NCI-H146 (cell line): ENCODE measurements at places on chromosomes 1 and 21.

DNA sequence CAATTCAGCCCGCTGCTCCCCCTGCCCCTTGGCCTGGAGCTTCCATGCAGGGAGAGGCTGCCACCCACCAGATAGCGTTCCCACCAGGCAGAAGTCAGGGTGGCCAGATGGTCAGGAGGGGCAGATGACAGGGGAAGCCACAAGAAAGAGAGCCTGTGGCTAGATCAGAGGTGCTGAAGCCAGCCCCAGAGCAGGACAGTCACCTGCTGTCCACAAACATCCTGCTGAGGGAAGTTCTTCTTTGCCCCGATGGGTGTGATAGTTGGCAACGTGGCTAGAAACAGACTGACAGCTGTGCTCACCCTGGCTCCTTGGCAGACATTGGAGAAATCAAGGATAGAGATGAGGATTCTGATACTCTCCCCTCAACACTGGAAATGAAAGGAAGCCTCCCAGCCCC, 27.2 kb upstream of the SRP9 start:
- DNase-seq, result no peak

- DNase-seq, result no peak
Observed at GRCh38 chr1:6614929-6615785, 1.6 kb downstream of the PHF13 start.

DNA sequence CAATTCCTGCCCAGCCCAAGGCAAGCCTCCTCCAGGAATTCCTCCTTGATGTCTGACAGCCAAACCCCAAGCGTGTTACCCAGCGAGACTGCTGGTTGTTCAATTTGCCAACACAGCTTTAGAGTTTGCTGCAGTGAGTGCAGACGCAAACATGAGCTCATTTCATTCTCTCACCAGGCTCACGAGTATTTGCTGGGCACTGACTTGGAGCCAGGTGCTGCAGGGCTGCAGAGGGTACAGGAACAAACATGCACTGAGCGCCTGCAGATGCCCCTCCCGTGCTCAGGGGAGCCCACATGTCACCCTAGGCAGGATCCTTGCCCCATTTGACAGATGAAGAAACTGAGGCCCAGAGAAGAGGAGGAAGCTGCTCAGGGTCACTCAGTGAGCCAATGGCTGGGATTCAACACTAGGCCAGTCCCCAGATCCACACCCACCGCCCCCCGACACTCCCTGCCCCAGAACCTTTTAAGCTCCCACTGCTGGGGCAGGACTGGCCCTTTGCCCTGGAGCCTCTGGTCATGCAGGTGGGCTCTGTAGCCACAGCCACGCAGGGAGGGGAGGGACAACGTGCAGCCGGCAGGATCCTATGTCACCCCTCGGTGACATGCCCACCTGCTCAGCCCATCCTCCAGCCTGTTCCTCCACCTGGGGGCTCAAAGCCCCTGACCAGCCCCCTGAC, 363.7 kb downstream of the MATN1 start:
- no peak for DNase-seq

DNA sequence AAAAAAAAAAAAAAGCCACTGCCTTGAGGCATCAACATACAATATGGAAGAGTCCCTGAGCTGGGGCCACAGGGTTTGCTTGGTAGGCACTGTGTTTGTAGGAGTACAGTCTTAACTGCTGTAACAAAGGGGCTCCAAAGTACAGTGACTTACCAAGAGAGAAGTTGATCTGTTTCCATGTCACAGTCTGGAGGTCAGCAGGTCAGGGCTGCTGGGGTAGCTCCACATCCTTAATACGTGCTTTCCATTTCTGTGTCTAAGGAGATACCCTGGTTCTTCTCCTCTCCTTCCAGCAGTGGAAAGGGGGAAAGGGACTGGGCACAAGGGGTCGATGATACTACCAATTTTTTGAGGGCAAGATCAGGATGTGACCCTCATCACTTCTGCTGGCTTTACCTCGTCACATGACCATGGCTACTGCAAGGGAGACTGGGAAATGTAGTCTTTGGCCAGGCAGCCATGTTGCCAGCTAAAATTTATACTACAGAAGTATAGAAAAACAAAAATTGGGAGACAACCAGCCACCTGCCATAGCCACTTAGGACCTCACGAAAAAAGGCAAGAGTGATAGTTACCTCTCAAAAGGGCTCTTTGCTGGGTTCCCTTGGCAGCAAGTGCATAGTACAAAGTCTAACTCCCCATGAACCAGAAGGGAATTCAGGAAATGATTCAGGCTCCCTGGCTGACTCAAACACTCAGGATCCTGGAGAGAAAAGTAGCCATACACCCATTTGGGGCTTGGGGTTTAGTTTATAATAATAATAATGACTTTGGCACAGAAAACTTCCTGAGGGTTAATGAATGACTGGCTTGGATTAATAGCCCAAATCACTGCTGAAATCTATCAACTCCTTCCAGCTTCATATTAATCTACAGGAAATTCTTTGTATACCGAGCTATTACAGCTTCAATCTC, 52.7 kb upstream of the ATP5PO start:
- DNase-seq, result no peak
